Sigmoid colon (tissue), 7 donors: ENCODE measurements at places on chromosomes 6 and 20. TPM values are rescaled to one million over a fixed set of nuclear protein-coding genes. Genes with fewer than 3 reads are reported as not detected.

DNA sequence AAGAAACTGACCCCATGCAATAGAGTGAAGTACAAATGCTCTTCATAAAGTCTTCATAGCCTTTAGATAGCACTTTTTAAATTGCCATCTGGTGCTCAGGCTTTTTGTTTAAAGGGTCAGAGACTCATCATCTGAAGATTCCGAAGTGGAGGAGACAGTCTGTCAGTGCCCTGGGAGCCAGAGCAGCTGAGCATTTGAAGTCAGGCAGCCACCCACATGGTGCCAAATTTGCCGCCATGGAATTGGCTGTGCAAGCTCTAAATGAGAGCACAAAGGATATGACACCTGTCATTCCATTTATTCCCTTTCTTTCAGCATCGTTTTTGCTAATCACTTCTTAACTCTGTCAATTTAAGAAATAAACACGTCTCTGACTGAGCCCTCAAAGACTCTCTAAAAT lies 32.8 kb upstream of the CEP162 start:
- no peak for DNase-seq

The SMIM13 gene
- total RNA-seq = 8.7 TPM

DNA sequence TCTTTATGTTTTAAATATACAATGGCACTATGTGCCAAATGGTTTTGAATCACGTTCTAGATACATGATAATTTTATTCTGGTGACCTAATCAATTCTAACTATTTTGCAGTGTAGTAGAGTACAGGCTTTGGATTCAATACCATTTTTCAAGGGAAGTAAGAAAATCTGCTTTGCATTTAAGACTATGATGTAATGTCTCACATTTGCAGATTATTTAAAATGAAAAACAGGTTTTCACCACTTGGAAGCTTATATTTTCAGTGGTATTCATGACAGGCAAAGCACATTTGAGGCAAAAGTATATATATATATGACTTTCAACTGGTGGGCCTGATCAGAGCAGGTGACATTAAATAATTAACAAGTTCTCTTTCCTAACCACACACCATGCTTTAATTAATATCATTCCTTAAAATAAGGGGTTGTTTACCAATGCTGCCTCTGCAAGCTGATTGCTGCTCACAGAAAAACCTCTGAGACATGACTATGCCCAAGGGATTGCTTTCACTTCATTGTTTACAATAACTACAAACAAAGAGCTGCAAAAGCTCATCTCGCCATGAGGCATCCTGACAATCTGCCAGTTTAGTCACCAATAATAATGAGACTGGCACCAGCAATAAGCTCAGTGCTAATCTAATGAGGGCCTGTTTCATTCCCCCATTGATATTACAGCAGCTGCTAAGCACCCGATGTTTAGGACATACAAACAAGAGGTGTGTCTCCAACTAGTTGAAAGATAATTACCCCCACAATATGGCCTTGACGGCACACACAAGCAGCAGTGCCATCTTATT lies 1176.0 kb upstream of the GJE1 start:
- no peak for DNase-seq

The TP53TG5 gene
- total RNA-seq = not detected

The CCN5 gene
- total RNA-seq = 5.0 TPM

The RHAG gene
- total RNA-seq = 1.4 TPM

- DNase-seq = no peak
Measured at GRCh38 chr6:20068421-20068988, 143.8 kb downstream of the MBOAT1 start.

The SIRPG gene
- not detected for total RNA-seq

GRCh38 chr6:108730635-108731515 lies 117.3 kb upstream of the ARMC2 start:
- no peak for DNase-seq

The LKAAEAR1 gene
- 1.5 TPM for total RNA-seq

The LINC00237 gene
- total RNA-seq = not detected

- DNase-seq = peak; percentile 26
Measured at GRCh38 chr20:19820555-19821211, 62.6 kb downstream of the RIN2 start.

The C6orf163 gene
- total RNA-seq = 2.9 TPM

DNA sequence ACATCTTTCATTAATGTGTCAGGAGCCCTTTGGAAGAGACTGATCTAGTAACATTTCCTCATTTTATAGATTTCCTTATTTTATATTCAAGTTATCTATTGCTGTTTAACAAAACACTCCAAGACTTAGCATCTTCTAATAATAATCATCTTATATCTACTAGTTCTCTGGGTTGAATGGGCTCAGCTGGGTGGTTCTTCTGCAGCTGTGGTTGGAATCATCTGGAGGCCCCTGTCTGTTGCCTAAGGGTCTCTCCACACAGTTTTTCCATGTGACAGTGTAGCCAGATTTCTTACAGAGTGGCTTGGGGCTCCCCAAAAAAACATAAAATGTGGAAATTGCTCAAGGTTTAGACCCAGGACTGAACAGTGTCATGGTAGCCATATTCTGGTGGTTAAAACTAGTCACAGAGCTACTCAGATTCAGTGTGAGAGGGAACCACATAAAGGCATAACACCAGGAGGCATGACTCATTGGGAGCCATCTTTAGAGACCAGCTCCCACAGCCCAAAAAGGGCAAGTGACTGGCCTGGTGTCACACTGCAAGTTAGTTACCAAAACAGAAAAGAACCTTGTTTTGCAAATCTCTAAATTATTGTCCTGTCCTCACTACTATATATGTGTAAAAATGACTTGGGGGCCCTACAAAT lies 11.5 kb downstream of the SLC2A10 start:
- DNase-seq = no peak

- no peak for DNase-seq
Measured at GRCh38 chr20:3864518-3864917, 17.9 kb downstream of the MAVS start.

DNA sequence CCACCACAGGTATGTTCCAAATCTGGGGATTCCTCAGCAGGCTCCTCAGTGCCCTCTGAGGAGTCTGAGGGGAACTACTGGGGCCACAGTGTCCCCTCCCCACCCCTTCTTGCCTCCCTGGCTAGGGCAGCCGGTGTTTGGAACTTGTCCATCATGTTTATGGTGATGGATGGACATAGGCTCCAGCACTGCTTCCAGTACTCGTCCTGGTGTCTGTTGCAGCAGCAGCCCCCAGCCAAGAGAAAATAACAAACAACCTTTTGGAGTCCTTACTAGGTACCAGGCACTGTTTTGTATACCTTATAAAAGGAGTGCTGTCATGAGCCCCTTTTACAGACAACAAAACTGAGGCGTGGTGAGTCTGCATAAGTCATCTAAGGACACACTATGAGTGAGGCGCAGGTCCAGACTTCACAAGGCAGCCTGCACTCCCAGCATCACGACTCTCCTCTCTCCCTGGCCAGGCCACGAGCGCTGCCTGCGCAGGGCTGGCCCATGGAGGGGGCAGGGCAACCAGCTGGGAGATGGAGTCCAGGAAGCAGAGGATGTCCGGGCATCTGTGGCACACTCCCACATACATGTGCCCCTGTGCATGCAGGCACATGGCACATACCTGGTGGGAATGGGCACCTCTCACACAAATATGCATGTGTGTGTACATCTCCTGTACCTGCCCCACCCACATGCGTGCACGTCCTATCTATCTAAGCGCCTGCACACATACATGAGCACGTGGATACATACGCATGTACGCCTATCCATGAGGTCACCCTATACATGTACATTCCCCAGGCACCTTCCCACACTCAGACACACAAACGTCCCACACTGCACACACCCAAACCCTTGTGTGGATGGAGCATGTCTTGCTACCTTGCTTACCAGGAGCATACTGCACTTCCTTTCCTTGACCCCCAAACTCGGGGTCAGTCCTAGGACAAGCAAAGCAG lies 152.7 kb downstream of the VEGFA start:
- peak; percentile 24 for DNase-seq

DNA sequence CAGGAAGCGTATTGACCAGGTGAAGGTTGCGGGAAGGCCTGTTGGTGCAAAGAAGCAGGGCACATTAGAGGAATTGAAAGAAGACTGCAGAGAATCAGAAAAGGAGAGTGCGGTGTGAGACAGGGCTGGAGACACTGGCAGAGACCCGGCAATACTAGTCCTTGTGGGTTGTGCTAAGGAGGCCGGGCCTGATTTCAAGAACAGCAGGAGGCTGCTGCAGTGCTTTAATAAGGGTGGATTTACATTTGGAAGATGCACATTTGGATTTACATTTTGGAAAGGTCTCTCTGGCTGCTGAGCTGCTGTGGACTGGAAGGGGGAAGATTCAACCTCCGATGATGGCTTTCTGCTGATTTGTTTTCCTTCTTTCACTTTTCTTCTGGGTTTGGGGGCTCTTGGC lies 167.8 kb downstream of the SLC24A3 start:
- no peak for DNase-seq

The GNAS-AS1 gene
- total RNA-seq = 0.36 TPM

DNA sequence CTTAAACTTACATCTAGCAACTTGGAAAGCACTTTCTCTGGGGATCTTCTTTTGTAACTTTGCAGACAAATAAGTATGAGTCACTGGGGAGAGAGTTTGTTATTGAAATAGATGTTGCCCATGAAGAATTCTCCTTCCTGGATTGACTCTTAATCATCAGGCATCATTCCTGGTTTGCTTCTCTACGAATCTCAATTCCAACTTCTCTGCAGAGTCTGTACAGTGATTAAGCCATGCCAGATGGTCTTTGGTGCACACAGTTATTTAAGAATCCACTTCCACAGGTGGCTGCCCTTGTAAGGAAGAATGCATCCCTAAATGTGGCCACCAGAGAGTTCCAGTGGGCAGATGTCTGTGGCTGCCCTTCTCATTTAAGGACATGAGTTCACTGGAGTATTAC lies 25.7 kb downstream of the MYCT1 start:
- DNase-seq = no peak

The GUCA1A gene
- not detected for total RNA-seq

The SNTA1 gene
- total RNA-seq = 42.7 TPM

DNA sequence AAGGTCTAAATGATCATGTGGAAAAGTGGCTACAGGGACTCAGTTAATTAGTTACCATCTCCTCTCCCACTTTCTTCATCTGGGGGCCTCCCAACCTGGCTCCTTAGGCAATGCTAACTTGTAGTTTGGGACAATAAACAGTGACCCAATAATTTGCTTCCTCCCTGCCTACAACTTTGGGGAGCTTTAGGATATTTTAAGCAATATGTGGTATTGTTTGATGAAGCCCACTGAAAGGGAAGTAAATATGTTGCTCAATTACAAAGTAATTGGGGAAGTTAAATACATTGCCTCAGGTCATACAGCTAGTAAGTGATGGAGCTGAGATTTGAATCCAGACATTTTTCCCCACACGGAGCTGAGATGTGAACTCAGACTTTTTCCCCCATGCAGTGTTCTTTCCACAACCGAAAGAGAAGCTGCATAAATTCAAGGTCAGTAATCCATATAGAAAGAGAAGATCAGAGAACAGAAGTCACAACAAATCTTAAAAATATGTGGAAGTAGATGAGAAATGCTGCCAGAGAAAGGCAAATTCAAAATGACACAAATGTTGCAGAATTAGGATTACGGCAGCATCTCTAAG lies 26.6 kb downstream of the ZHX3 start:
- no peak for DNase-seq

DNA sequence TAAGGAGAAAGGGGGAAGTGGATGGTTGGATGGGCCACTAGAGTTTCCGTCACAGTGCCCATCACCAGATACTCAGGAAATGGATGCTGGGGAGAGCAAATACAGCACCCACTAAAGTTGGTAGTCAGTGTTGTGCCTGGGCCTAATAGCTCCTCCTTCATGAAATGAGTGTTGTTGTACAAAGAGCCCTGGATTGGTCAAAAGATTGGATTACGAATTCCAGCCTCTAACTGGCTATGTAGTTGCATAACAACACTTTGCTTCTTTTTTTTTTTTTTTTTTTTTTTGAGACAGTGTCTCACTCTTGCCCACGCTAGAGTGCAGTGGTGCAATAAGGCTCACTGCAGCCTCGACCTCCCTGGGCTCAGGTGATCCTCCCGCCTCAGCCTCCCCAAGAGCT lies 27.4 kb downstream of the KCNG1 start:
- DNase-seq = no peak

The VGLL2 gene
- total RNA-seq = not detected

DNA sequence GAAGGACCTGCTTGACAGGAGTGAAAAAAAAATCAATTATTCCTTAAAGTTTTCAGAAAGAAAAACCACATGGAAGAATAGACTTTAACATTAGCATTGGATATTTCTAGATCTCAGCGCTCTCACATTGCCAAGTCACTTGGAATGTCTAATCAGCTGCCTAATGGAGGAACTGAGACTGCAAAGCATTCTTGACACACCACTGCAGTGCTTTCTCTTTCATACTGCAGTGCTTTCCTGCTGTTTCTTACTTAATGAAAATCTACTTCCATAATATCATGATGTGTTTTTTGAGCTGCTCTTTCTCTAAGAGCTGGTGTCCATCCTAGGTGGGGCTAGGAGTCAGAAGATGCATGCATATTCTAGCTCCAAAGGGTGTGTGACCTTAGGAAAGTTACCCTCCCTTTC lies 20.4 kb upstream of the MCM3 start:
- no peak for DNase-seq

GRCh38 chr6:144315981-144316861 lies 31.1 kb downstream of the UTRN start:
- DNase-seq = no peak

GRCh38 chr6:125586074-125586473 lies 163.4 kb upstream of the HEY2 start:
- DNase-seq = no peak

The RBPJL gene
- total RNA-seq = not detected

GRCh38 chr20:40435146-40435895 lies 253.7 kb downstream of the MAFB start:
- DNase-seq = no peak

The TSPO2 gene
- not detected for total RNA-seq

DNA sequence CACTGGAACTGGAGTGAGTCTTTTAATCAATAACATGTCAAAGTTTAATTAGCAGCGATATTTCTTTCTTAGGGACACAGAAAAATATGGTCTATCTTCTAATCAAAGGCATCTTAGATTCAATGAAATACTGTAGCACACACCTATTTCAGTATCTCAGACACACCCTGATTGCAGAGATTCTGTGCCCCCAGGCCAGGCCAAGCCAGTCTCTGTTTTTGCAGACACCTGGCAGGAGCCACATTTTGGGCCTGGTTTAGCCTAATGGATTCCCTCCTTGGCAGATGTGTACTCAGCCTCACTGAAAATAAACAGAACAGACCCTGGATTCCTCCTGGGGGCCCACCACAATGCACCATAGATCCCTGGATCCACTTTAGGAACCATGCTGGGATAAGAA lies 74.8 kb downstream of the LRFN2 start:
- no peak for DNase-seq

DNA sequence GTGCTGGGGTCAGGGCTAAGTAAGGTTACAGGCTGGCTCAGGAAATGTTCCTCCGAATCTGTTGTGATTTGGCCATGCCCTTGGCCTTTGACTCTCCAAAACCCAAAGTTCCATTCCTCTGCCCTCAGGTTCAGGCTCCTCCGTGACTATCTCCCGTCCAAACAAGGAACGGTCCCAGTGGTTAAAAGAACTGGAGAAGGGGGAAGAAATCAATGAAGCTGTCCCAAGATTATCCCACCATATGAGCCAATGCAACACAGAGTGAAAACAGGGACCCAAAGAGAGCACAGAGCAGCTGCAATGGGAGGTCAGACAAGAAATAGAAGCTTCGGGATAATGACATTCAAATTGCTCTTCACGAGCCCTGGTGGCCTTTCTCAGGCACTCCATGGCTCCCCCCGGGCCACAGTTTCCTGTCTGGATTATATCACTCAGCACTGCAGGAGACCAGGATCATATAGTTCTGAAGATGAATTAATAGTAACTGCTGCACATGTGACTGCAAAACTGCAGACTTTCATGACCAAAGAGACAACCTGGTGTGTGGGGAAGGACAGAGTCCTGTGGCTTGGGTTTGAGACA lies 211.3 kb downstream of the ZNF217 start:
- DNase-seq = no peak

GRCh38 chr6:153015094-153015640 lies 12.7 kb upstream of the MTRF1L start:
- no peak for DNase-seq

The RFX6 gene
- total RNA-seq = not detected
